ENCODE measurements at places on chromosomes 3 and 15. TPM values are rescaled to one million over a fixed set of nuclear protein-coding genes. Genes with fewer than 3 reads are reported as not detected.

The NRG4 gene
- not detected for total RNA-seq

The BFSP2 gene
- total RNA-seq, result not detected

The CCR9 gene
- not detected for total RNA-seq

The MYO5C gene
- total RNA-seq, result 0.16 TPM

Measured in bronchial smooth muscle cell (primary cell).